ENCODE measurements at places on chromosomes 2 and 18.

DNA sequence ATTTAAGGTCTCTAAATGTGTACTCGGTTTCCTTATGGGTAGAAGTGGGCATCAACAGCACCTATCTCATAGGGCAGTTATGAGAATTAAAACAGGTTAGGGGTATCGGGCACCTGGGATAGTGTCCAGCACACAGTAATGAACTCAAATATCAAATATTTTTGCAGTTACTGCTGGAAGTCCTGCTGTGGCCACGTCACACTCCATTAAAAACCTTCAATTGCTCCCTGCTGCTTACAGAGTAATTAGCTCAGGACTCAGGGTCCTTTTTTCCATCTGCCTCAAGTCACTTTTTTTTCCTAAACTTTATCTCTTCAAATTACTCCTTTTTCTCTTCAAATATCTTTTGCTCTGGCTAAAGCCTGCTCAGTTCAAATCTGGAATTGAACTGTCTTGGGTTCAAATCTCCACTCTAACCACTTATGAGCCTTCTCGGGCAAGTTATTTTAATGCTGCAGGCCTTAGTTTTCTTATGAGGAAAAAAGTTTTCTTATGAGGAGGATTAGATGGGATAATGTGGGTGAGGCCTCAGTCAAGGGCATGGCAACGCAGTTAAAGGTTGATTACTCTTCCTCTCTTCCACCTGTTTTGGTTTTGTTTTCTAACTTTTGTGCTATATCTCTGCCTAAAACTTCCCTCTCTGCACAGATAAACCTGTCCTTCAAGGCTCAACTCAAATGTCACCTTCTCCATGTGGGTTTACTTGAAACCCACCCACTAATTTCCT is 36.6 kb downstream of the SPRED2 start:
- no peak for DNase-seq

DNA sequence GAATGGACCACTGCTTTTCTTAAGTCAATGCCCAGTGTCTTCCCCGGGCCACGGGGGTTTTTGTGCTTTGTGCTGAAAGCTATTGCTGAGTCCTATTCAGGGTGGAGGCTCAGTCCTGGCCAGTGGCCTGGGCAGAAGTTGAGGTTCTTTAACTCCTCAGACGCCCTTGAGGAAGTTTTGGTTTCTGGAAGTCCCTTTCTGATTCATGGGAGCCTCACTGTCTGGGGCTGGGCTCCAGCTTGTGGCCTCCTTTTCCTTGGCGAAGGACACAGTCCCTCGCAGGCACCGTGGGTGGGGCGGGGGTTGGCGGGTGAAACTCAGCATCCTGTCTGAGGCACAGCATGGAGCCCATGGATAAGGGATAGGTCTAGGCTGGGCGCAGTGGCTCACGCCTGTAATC is 465.2 kb upstream of the HS6ST1 start:
- no peak for DNase-seq

- DNase-seq: no peak
Measured at GRCh38 chr2:97774425-97774824, 61.0 kb downstream of the ZAP70 start.

- no peak for DNase-seq
Measured at GRCh38 chr2:218289639-218290315, 2.5 kb downstream of the TMBIM1 start.

- no peak for DNase-seq
Measured at GRCh38 chr2:101733257-101733993, 35.9 kb downstream of the MAP4K4 start.

DNA sequence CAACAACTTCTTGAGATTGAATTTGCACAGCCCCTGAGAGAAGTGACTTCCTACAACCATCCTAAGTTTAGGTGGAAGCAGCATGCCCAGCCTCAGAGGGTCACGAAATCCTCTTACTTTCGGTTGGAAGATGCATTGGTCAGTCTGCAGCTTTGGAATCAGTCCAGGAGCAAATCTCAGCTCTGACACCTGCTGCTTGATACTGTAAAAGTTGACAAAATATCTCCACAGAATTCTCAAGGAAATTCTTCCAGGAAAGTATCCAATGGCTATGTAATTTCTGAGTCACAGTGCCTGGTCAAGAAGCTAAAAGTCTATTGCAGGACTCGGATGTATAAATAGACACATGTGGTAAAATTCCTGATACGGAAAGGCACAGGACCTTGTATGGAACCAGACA is 414.5 kb upstream of the GYPC start:
- no peak for DNase-seq

Measured in fibroblast of skin of scalp (primary cell).